ENCODE measurements at places on chromosomes 12 and 14. TPM values are rescaled to one million over a fixed set of nuclear protein-coding genes. Genes with fewer than 3 reads are reported as not detected.

DNA sequence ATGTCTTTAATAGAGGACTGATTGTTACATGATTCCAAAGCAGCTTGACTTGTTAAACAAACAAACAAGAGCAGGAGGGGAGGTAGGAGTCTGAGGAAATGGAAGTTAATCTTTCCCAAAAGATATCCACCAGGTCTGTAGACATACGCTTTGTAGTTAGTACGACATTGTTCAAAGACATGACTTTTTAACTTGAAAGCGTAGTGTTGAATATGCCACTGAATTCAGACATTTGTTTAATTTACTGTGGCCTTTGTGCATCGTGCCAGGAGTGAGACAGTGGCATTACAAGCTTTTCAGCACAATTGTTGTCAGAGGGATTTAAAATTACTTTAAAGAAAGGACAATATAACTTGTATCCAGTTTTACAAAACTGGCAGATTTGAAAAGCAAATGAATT is 53.0 kb downstream of the SAV1 start:
- no peak overlapping the region for H3K4me3 ChIP-seq
- H3K4me1 ChIP-seq: no peaks in the 10 kb centered on the region
- H3K36me3 ChIP-seq: no peaks in the 10 kb centered on the region
- no peak for DNase-seq
- H3K27ac ChIP-seq: no peak overlapping the region

DNA sequence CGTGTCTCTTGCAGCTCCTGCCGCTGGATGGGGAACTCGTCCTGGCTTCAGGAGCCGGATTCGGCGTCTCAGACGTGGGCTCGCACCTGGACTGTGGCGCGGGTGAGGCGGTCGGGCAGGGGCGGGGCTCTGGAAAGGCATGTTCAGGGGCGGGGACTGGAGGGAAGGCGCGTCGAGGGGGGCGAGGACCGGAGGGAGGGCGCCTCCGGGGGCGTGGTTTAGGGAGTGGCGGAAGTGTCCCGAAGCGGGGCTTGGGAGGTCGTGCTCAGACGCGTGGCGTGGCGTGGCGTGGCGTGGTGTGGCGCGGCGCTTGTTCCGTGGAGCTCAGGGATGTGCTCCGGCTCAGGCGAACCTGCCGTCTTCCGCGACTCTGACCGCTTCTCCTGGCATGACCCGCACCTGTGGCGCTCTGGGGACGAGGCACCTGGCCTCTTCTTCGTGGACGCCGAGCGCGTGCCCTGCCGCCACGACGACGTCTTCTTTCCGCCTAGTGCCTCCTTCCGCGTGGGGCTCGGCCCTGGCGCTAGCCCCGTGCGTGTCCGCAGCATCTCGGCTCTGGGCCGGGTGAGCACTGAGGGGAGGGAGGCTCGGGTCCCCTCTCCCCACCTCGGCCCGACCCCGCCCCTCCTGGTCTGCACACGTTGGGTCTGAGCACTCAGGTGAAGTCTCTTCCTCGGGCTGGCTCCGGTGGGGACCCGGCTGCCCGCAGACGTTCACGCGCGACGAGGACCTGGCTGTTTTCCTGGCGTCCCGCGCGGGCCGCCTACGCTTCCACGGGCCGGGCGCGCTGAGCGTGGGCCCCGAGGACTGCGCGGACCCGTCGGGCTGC is 6.2 kb downstream of the AMN start:
- peaks cover 39% of the 10 kb centered on the region for H3K4me1 ChIP-seq
- no peaks in the 10 kb centered on the region for H3K36me3 ChIP-seq
- H3K27ac ChIP-seq: no peak overlapping the region
- peak; percentile 77 for DNase-seq
- peak overlapping the region; percentile 54 for H3K4me3 ChIP-seq

DNA sequence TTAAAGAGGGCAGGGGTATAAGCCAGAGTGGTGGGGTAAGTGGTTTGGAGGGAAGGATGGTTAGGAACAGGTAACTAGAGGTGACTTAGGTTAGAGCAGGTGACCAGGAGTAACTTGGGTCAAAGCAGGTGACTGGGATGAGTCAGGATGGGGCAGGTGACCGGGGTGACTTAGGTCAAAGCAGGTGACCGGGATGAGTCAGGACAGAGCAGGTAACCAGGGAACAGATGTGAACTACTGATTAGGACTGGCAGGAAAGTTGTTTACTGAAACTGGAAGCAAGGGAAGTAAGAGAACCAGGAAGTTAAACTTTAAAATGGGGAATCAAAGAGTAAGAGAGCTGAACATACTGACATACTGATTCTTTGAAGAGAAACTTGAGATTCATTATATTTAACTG is 57.4 kb downstream of the FSCB start:
- no peaks in the 10 kb centered on the region for H3K27me3 ChIP-seq
- no peak overlapping the region for H3K4me3 ChIP-seq
- H3K4me1 ChIP-seq: no peaks in the 10 kb centered on the region
- H3K27ac ChIP-seq: no peak overlapping the region
- no peak for DNase-seq

GRCh38 chr12:14878488-14878887 is 7.2 kb downstream of the MGP start:
- no peak overlapping the region for H3K4me3 ChIP-seq
- H3K27me3 ChIP-seq: no peaks in the 10 kb centered on the region
- DNase-seq: no peak
- no peak overlapping the region for H3K27ac ChIP-seq
- H3K36me3 ChIP-seq: no peaks in the 10 kb centered on the region

GRCh38 chr12:132597333-132598316 is 12.8 kb downstream of the LRCOL1 start:
- no peak overlapping the region for H3K27ac ChIP-seq
- peaks cover 5% of the 10 kb centered on the region for H3K27me3 ChIP-seq
- DNase-seq: no peak
- H3K4me1 ChIP-seq: peaks cover 34% of the 10 kb centered on the region
- H3K4me3 ChIP-seq: peak overlapping the region; percentile 42

- no peak overlapping the region for H3K27ac ChIP-seq
- no peaks in the 10 kb centered on the region for H3K36me3 ChIP-seq
- no peak for DNase-seq
- no peak overlapping the region for H3K4me3 ChIP-seq
- H3K4me1 ChIP-seq: no peaks in the 10 kb centered on the region
These were observed 217.0 kb downstream of the SLC25A21 start for GRCh38 chr14:36955376-36955775.

GRCh38 chr14:56379956-56380355 is 199.6 kb upstream of the TMEM260 start:
- H3K4me3 ChIP-seq: no peak overlapping the region
- no peaks in the 10 kb centered on the region for H3K4me1 ChIP-seq
- H3K36me3 ChIP-seq: no peaks in the 10 kb centered on the region

The FOXN4 gene
- total RNA-seq: not detected

The NOVA1 gene
- total RNA-seq: 0.14 TPM

The CELA1 gene
- total RNA-seq: 1.2 TPM
